Cerebellar nuclear complex (tissue), 1 donor: ENCODE measurements at places on chromosomes 12 and 14.
A peak's percentile ranks its signal among the peaks of the same experiment; 100 is the strongest.

DNA sequence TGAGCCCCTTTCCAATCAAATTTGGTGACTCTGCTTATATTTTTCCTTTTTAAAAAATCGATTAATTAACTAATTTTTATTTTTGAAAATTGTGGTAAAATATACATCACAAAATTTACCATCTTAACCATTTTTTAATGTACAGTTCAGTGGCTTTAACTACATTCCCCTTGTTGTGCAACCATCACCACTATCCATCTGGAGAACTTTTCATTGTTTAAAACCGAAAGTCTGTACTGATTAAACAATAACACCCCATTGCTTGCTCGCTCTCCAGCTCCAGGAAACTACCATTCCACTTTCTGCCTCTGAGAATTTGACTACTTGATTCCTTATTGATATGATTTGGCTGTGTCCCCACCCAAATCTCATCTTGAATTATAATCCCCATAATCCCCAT lies 283.4 kb downstream of the C12orf75 start:
- DNase-seq = no peak

DNA sequence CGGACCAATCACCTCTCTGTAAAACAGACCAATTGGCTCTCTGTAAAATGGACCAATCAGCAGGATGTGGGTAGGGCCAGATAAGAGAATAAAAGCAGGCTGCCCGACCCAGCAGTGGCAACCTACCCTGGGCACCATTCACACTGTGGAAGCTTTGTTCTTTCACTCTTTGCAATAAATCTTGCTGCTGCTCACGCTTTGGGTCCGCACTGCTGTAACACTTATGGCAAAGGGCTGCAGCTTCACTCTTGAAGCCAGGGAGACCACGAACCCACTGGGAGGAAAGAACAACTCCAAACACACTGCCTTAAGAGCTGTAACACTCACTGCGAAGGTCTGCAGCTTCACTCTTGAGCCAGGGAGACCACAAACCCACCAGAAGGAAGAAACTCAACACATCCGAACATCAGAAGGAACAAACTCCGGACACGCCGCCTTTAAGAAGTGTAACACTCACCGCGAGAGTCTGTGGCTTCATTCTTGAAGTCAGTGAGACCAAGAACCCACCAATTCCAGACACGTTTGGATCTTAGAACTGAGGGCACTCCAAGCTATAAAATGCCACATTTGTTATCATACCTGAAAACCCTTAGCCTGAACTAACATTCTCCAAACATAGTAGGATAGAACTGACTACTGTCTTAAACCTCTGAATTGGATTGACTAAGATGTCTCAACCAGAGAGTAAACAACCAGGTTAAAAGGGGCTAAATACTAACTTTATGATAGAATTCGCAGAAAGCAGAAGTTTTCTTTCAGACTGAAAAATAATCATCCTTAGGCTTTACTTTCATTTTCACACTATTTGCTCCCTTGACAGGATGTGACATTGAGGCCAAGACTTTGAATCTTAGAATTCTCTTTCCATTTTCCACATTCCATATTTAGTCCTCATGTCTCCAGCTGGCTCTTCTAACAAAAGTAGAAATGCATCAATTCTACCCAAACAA lies 33.6 kb downstream of the CDKL1 start:
- DNase-seq = no peak

- no peak for DNase-seq
These were observed 97.0 kb downstream of the PHETA1 start for GRCh38 chr12:111271674-111272418.

GRCh38 chr14:64692986-64693809 lies 11.0 kb upstream of the PLEKHG3 start:
- no peak for DNase-seq

- no peak for DNase-seq
These were observed 33.8 kb downstream of the CREBL2 start for GRCh38 chr12:12645485-12645884.

DNA sequence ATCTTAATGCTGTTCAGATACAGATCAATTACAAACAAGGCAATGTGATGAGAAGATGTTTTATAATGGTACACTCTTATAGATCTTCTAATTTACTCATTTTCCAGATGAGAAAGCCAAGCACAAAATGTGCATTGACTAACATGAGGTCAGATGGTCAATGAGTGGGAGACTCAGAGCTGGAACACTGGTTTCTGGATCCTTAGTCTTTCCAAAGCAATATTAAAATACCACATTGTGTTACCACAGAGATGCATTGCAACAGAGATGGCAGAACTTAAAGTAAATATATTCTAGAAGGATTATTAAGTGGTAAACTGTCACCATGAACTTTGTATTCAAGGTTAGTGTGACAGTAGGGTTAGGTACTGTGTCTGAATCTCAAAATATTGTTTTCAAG lies 113.6 kb downstream of the SLC15A5 start:
- DNase-seq = no peak

- peak; percentile 69 for DNase-seq
These were observed 44.8 kb upstream of the SLC6A13 start for GRCh38 chr12:307406-307805.

- no peak for DNase-seq
These were observed 189.5 kb upstream of the FRMD6 start for GRCh38 chr14:51462182-51462581.

DNA sequence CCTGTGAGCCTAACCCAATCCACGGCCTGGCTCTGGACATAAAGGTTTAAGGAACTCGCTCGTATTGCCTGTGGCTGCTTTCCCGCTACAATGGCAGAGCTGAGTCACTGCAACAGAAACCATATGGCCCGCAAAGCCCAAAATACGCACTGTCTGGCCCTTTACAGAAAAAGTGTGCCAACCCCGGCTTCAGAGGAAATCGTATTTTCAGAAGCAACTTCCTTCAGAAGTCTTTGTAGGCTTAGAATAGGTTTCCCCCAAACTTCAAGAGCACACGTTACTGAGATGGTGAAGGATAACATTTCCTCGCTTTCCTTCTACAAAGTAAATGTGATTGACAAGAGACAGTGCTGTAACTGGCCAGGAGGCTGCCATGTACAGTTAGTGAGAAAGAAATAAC lies 34.8 kb upstream of the TESC start:
- no peak for DNase-seq

DNA sequence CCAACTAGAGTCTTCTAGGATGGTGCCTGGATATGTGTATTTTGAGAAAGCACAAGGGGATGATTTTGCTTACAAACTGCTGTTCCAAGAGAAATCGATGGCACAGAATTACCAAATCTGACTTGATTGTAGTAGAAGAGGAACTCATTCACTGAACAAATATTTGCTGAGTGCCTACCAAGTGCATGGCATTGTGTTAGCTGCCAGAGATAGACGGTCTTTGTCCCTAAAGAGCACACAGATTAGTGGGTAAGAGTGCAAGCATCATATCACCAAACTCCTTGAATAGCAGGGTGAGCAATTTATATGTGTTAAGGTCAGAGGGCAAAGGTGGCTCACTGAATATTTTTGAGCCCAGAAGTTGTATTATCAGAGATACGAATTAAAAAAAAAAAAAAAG lies 3.5 kb upstream of the FOXN3 start:
- no peak for DNase-seq

DNA sequence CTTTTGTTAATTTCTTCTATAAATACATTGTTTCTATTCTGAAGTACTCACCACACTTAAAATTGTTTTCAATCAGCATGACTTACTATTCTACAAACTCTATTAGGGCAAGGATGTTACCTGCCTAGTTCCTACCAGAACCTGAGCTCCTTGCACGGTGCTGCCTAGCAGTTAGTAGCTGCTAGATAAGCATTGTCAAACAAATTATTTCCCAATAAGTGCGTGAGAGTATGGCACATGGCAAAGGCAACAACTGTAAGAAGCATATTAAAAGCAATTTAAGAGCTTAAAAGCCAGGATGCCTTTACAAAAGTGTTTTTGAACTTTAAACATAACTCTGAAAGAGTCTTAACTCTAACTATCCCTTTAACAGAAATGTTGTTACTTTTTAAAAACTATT lies 8.2 kb upstream of the LYZ start:
- DNase-seq = no peak

DNA sequence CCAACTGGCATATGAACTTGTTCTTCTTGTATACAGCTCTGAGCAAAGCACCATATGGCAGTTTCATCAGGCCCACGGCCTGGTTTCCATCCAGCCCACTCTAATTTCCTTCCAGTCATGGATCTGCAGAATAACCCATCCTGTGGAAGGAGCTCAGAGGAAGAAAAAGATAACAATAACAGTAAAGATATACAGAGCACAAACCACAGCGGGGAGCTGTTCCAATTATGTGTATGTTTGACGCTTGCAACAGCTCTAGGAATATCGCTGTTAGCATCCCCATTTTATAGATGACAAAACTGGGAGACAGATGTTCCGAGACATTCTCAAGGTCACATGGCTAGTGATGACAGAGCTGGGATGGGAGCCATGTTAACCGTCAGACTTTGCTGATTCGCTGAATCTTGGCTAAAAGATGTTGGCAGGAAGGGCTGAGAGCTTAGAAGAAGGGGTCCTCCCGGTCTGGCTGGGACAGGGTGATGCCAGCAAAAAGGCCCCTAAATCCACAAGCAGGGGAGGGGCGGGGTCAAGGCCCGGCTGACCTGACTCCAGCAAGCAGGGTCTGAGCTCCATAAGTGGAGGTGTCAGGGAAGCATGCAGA lies 34.4 kb upstream of the CIPC start:
- DNase-seq = no peak

GRCh38 chr12:68745376-68745903 lies 536 bp upstream of the SLC35E3 start:
- no peak for DNase-seq

- no peak for DNase-seq
These were observed 19.8 kb upstream of the CAPRIN2 start for GRCh38 chr12:30774599-30774998.

- DNase-seq = no peak
These were observed at the start of gene TAS2R9 for GRCh38 chr12:10810068-10810467. Gene TAS2R9, minus strand, starts transcription at chr12:10810168. Its CDS starts 93 bp downstream, at chr12:10810075.

DNA sequence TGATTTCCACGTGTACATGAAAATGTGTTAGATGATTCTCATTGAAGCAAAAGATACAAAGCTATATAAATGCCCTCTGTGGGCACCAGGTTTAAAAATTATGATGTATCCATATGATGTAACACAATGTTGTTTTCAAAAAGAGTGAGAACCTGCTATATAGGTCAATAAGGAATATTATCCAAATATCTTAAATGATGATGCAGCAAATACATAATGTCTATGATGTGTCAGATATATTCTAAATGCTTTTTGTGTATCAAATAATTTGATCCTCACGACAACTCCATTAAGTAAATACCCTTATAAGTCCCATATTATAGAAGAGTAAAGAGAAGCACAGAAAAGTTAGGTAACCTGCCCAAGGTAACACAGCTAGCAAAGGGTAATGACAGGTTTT lies 393.0 kb upstream of the DCN start:
- DNase-seq = no peak

DNA sequence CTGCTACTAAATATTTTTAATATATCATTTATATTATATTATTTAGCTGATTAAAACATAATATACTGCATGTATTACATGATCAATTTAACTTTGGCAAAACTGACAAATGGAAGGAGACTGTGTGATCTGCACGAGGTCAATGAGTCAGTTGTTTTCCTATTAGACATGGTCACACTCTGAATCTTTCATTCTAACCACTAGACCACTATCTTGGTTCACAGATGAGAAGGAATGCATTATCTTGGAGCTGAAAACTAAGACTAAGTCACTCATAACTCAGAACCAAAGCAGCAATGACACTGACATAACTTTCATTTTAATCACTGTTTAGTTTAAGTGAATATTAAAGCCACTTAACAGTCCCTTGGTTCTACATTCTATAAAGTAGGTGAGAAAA lies 37.4 kb downstream of the GNPTAB start:
- no peak for DNase-seq

DNA sequence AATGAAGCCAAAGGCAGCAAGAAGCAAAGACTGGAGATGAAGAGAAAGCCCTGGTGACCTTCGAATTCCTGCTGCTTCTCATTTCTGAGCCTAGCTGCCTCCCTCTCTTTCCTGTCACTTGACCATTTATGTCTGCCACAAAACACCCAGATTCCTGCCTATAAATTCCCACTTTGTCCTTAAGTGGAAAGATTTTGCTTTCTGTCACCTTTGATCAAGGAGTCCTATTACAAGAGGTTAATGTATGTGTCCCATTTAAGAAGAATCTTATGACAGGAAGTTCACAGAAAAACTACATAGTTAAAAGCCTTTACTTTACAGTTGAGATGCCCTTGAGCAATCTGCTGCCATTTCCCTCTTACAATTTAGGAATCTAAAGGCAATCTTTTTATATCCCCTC lies 155.7 kb downstream of the GALC start:
- no peak for DNase-seq

DNA sequence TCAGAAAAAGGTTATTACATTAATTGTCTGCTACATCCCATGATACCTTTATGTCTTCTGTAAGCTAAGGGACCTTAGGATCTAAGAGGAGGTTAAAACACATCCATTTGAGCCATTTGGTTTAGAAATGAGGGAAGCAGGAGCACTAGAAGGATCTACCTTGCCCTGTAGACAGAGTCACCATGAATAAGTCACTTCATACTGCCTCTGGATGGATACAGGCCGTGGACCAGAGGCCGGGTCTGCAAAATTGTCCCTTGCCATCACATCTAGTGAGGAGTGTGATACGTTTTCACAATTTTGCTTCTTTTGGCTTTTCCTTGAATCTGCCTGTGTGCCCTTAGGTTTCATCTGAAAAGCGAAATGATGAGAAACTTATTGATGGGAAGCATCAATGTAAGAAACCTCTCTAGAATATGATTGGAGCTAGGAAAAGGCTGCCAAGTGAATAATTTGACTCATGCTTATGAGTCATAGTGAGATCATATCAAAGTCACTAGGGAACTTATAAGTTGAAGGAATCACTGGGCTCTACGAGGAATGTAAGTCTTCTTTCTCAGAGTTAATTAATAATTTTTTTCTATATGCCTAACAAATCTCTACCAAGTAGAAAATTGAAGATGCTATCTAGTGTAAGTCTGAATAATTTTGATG lies 10.8 kb downstream of the GLRX5 start:
- no peak for DNase-seq

GRCh38 chr12:68106160-68106559 lies 53.4 kb downstream of the IFNG start:
- no peak for DNase-seq

DNA sequence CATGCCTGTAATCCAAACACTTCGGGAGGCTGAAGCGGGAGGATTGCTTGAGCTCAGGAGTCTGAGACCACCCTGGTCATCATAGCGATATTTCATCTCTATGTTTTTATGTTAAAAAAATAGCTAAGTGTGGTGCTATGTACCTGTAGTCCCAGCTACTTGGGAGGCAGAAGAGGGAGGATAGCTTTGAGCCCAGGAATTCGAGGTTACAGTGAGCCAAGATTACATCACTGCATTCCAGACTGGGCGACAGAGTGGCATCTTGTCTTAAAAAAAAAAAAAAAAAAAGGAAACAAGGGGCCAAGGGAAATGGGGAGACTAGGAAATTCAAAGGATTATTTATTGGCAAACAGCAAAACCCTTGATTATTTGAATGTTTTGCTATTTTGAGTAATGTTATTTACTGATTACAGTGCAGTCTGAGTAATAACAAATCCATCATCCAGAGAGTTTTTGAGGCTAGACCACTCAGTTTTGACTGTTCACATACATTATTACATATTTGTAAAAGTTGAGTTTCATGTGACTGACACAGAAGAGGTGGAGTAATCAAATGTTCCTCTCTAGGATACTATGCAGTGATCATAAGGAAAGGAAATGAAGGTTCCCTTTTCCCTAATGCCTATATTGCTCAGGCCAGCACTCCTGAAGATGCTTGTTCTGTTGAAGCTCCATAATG lies 40.8 kb downstream of the PRKCH start:
- no peak for DNase-seq
